ENCODE measurements at places on chromosomes 12 and 14.
A peak's percentile ranks its signal among the peaks of the same experiment; 100 is the strongest.

GRCh38 chr14:76876076-76876475, 49.9 kb downstream of the LRRC74A start:
- peak; percentile 62 for DNase-seq

- no peak for DNase-seq
Observed at GRCh38 chr12:130862161-130862560, 9.7 kb upstream of the RAN start.

DNA sequence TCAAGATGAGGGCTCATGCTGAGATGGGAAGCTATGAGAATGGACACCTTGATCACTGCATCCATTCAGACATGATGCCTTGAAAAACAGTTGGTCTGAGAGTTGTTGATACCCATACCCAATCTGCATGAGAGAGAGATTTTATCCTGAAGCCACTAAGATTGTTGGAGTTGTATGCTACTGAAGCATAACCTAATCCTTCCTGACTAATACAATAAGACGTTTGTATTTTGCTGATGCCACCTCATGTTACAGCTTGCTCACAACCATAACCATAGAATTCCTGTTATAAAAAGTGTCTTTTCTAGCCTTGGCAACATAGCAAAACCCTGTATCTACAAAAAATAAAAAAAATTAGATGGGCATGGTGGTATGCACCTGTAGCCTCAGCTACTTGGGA, 12.7 kb upstream of the SERPINA1 start:
- no peak for DNase-seq

- DNase-seq: no peak
Observed at GRCh38 chr12:95326445-95326844, 108.8 kb downstream of the VEZT start.

DNA sequence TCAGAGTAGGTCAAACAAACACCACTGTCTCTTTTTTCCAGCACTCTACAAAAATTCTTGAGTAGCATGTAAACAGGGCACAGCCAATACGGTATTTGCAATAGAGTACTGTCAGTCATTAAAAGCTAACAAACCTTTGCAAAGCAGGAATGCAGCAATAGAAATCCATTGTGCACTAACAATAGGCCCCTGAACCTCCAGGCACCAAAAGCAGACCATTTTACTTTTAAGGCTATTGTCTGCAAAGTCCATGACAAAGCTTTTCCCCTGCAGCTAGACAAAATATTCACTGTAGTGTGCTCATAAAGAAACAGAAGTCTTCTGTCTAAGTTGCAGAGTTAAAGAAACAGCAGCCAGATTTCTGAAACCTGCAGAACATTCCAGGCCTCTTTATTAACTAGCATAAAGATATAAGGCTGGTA, 191.9 kb downstream of the SOX5 start:
- no peak for DNase-seq

DNA sequence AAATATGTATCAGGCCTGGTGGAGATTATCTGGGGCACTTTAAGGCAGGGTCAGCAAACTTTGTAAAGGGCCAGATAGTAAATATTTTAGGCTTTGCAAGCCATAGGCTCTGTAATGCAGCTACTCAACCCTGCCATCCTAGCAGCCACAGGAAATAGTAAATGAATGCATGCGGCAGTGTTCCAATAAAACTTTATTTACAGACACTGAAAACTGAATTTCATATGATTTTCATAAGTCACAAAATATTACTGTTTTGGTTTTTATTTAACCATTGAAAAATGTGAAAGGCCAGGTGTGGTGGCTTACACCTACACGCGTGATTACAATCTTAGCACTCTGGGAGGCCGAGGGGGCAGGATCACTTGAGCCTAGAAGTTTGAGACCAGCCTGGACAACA, 3.2 kb upstream of the CAMKK2 start:
- DNase-seq: peak; percentile 34

DNA sequence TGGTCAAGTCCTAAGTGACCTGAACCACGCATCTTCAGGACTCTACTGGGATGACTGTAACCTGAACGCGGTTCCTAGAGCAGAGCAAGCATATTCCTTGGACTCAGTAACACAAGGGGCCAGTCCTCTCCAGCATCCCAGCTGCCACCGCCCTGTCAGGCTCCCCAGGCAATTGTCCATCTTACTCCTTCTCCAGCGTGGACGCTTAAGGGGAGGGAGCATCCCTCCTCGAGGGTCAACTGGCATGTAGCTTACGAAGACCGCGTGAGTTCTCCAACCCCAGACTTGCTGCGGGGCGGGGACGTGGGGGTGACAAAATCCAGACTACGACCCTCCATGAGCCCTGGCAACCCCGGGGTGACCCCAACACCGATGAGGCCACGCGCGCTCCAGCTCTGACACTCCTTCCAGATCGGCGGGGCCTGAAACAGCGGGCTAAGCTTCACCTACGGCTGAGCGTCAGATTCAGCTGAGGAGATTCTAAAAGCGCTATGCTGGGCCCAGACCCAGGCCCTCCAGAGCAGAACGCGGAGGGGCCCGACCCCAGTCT, 846 bp upstream of the MTHFD1 start:
- DNase-seq: no peak

DNA sequence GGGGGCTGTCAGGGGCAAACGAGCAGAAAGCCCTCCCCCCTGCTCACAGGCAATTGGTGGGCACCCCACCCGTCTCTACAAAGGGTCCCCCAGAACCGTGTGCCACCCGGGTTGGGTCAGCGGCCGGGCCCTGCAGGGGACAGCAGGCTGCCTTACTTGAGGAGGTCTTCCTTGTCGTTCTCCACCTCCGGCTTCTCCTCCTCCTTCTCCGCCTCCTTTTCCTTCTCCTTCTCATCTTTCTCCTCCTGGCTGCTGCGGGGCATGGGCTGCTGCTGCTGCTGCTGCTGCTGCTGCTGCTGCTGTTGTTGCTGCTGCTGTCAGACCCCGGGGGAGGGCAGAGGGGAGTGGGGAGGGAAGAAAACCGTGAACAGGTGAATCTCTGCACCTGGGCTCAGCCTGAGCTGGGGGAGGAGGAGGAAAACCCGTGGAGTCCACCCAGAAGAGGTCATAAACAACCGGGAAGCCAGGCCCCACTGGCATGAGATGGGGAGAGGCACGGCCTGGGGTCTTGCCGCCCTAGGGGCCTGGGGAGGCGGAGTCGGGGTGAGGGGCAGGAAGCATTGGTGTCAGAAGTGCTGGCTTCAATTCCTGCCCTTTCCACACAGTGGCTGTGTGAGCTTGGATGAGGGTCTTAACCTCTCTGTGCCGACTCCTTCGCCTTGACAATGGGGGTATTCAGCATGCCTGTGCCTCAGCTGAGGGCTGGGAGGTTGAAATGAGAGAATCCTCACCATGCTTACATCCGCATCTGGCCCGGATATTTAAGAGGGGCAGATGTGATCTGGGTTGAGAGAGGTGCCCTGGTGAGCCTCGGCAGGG, 107.6 kb downstream of the RFLNA start:
- no peak for DNase-seq

- no peak for DNase-seq
Observed at GRCh38 chr14:69208666-69209065, 17.4 kb downstream of the EXD2 start.

DNA sequence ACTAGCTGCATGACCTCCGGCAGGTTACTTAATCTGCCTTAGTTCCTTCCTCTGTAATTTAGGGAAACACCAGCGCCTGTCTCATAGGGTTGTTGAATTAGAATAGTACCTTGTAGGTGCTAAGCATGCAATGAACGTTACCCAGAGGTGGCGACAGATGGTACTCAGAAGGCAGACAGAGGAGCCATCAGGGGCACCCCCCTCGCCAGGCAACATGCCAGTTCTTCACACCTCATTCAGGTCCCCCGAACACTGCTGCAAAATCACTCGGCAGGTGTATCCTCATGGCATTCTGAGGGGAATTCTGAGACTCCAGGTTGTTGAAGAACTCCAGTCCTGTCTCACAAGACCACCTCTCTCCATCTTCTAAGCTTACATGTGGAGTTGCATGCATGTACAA, 10.1 kb downstream of the ISM2 start:
- no peak for DNase-seq

GRCh38 chr14:53147208-53147607, 5.9 kb downstream of the DDHD1 start:
- no peak for DNase-seq

GRCh38 chr12:14989790-14990189, 16.9 kb downstream of the PDE6H start:
- no peak for DNase-seq

DNA sequence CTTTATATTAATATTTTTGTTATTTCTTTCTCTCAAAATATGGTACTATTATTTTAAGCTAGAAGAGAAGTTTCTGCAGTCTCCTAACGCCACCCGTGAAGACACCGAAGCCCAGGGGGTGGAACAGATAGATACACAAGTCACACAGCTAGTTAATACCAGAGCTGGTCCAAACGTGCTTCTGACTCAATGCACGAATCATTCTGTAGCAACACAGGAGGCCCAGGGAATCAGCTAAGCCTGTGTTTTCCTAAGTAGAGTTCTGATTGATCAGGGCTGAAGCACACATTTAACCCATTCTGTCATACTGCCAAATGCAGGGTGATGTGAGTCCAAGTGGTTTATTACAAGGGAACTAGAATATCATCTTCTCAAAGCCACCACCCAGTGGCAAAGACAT, 116.9 kb upstream of the PWP1 start:
- DNase-seq: no peak

DNA sequence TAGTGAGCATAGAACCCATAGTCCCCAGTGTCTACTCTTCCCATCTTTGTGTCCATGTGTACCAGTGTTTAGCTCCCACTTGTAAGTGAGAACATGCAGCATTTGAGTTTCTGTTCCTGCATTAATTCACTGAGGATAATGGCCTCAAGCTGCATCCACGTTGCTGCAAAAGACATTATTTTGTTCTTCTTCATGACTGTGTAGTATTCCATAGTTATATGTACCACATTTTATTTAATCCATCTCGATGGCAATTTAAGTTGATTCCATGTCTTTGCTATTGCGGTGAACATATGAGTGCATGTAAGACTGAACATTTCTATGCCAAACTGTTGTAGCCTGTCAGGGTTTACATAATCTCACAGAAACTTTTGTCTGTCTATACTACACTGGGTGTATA, 237.2 kb downstream of the IPO8 start:
- DNase-seq: no peak

DNA sequence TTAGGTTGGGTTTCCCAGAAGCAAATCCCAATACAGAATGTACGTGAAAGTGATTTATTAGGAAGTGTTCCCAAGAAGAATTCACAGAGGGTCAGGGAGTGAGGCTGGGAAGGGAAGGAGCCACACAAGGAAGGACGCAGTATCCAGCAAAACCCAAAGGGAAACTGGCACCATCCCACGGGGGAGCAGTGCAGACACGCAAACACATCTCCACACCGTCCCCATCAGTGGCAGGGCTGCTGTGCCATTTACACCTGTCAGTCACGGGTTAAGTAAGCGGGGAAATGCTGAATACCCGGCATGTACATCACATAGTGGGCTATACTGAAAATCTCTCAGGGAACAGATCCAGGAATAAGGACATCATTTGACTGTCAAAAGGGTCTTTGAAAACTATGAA, 93.9 kb downstream of the SLC38A1 start:
- DNase-seq: no peak
